ENCODE measurements at places on chromosomes 5 and 9. TPM values are rescaled to one million over a fixed set of nuclear protein-coding genes. Genes with fewer than 3 reads are reported as not detected.

- no peak for DNase-seq
Observed at GRCh38 chr9:125679597-125680189, 27.3 kb downstream of the MAPKAP1 start.

DNA sequence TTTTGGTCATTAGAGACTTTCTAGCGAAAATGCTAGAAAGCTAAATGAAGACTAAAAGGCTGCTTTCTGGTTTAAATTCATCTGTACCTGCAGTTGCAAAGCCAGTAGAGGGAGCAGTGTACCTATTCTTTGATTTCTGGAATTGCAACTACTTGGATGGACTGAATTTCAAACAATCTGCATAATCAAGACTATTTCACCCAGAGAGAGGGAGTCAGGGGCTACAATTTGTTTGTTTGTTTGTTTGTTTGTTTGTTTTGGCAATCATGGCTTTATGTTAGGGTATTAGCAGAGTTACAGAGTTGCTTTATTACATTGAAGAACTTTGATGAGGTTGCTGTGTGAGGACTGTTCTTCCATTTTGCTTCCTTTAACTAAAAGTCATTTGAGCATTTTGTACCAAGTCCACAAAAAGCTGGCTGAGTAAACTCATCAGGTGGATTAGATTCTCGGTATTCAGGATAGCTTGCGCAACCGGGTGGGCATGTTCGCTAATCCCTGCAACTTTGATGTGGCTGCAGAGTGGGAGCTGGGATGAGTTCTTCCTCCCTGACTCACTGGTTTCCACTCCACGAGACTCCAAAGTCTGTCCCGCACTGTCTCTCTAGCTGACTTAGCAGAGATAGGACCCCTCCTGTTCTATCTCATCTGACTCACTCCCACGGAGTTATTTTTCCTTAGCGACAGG is 80.0 kb upstream of the TUT7 start:
- DNase-seq: peak; percentile 25

- no peak for DNase-seq
Observed at GRCh38 chr5:173001229-173001841, 17.8 kb downstream of the ATP6V0E1 start.

DNA sequence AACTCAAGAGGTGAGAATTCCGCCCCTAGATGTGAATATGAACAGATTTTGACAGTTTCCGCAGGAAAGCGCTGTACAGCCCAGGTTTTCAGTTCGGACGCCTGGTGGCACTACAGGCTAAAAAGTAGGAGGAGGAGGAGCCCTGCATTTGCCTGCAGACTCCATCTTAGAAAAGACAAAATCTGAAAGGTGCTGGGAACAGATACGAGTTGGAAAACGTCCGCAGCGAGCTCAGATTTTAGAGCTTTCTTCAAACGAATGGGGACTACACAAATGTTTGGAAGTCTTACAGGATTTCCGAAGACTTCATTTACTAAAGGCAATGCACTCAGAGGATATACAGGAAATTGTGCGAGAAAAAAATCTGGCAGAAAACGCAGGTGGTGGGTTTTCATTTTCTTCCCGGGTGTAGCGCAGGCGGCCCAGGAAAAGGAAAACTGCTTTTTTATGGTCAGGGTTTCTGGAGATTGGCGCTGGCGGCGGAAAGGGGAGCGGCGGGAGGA is 9.9 kb upstream of the PCDHB2 start:
- DNase-seq: peak; percentile 46

The NDFIP1 gene
- total RNA-seq: 61.0 TPM

The DMRT3 gene
- not detected for total RNA-seq

The IRX2 gene
- 0.24 TPM for total RNA-seq
